ENCODE measurements at places on chromosomes 5 and 9. TPM values are rescaled to one million over a fixed set of nuclear protein-coding genes. Genes with fewer than 3 reads are reported as not detected.

Gene GNA14
- not detected for total RNA-seq

Gene IFNA1
- not detected for total RNA-seq

Gene BTNL8
- not detected for total RNA-seq

Gene TSSK1B
- not detected for total RNA-seq

Gene C7
- total RNA-seq: not detected

Gene PPP1R2B
- total RNA-seq: not detected

Gene CLTB
- total RNA-seq: 61.6 TPM

Gene UBAC1
- 33.5 TPM for total RNA-seq

Gene SPINK7
- total RNA-seq: not detected

Measured in activated CD8-positive, alpha-beta memory T cell treated with anti-CD3 and anti-CD28 coated beads for 36 hours (primary cell).